ENCODE measurements at places on chromosomes 7 and 10.

DNA sequence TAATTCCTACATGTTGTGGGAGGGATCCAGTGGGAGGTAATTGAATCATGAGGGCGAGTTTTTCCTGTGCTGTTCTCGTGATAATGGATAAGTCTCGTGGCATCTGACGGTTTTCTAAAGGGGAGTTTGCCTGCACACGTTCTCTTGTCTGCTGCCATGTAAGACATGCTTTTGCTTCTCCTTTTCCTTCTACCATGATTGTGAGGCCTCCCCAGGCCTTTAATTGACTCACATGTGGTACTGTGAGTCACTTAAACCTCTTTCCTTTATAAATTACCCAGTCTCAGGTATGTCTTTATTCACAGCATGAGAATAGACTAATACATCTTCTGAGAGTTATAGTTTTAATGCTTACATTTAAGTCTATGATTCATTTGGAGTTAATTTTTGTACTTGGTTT, 22.6 kb upstream of the CPN1 start:
- no peak for DNase-seq

DNA sequence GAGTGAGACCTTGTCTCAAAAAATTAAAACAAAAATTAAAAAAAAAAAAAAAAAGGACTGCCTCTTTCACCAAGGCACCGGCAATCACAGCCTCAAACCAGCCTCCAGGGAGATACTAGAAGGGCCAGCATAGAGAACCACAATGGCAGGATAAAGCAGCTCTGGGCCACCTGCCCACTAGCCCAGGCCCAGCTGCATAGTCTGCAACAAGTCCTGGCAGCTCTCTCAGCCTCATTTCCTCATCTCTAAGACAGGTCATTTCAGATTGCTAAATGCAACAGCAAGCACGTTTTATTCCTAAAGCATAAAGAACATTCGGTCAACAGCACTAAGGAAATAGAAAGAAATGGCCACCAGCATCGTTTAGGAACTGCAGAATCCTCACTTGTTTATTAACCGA, 28.8 kb downstream of the XPNPEP1 start:
- no peak for DNase-seq

GRCh38 chr10:45811075-45811474, 36.2 kb downstream of the AGAP4 start:
- no peak for DNase-seq

DNA sequence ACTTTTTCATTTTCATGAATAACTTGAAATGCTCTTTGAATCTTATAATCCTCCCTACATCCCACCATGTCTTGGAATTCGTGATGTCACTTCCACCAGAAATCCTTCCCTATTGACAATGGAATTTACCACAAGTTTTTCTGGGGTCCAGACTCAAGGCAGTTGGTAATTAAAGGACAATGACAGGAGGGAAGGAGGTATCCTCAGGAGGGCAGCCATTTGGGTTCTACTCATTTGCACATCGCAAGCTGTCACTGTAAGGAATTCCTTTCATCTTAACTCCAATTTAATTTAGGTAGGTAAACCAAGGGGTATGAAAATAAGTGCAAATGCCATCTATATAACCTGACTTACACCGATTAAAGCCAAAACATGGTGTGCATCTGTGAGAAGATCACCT, 21.9 kb downstream of the LRRC17 start:
- no peak for DNase-seq

GRCh38 chr7:148587076-148587475, 3.5 kb upstream of the C7orf33 start:
- DNase-seq: no peak

GRCh38 chr7:46784732-46785131, 797.2 kb downstream of the TNS3 start:
- no peak for DNase-seq

DNA sequence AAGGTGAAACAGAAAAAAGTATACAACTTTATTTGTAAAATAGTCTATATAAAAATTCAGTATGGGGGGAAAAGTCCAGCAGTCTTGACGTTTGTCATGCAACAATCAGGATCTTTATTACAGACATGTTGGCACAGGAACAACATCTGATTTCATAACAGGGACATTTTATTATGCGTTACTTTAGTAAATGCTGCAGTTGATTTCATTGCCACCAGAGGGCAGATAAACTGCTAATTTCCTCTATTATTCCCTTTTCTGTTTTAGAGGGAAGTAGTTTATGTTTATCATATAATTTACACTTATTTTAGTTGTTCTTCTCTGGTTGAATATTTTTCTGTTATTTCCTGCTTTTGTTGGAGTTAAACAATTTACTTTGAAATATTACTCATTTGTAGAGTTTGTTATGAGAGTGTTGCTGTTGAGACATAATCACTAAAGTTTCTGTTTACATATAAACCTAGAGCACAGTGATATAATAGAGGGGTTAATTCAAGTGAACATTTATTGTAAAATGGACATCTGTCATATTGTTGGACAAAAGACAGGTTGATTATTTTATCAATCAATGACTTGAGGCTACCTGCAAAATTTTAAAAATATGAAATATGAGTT, 3.3 kb downstream of the PLXDC2 start:
- DNase-seq: no peak

DNA sequence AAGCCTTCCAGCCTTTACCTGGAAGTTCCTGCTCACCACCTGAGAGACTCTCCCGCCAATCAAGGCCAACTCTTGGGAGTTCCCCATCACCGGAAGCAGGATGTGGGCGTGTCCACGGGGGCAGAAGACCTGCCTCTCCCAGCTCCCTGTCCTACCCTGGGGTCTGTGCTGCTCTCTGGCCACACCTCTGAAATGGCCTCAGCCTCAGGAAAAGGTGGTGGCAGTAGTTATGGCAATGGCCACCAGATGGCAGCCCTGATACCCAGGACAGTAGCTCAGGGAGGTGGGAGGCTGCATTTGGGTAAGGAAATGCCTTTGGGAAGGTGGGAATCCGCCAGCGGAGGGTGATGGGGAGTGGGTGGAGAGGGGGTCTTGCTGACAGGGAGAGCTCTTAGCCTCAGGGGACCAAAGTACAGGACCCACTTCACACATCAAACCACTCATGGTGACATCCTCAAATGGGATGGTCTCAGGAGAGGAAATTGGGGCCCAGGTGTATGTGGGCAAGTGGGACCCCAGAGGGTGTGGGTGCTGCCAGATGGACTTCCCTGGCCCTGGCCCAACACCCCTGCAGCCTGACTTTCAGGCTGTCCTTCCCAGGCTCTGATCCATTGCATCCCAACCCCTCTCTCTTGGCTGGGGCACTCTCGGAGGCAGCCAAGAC, 33.9 kb downstream of the KAZALD1 start:
- DNase-seq: no peak

DNA sequence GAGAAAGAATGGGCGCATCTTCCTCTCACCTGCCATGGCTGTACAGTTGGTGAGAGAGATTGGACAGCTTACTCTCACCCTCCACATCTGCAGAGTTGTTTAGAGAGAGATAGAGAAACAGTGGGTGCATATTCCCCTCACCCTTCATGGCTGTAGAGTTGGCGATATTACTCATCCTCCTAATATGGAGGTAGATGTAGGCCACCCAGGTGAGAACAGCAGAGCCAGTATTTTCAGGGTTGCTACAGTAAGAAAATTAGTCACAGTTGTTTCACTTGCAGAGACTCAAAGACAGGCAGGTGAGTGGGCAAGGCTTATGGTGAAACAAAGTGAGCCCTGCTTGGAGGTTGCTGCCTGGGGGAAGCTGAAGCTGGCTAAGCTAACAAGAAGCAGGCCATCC, 65.0 kb upstream of the PFKP start:
- DNase-seq: no peak

- DNase-seq: no peak
These were observed 8.5 kb downstream of the ITPRIP start for GRCh38 chr10:104329735-104330134.

GRCh38 chr7:44981035-44981706, 2.4 kb upstream of the MYO1G start:
- DNase-seq: no peak

DNA sequence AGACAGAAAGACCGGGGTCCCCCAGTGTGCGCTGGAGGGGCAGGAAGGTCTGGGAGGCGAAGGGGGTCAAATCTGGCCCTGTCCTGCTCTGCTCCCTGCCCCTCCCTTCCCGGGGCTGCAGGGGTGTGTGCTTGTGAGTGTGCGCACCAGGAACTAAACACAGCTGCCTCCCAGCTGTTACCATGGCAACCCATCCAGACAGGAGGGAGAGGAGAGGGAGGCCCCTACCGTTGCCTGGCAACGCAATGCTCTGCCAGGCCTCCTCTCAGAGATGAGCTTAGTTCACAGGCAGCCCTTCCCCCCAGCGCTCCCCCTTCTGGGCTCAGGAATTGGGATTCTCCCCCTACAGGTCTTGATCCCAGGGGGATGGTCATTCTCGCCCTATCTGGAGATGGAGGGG, 6.1 kb downstream of the NYAP1 start:
- peak; percentile 79 for DNase-seq

DNA sequence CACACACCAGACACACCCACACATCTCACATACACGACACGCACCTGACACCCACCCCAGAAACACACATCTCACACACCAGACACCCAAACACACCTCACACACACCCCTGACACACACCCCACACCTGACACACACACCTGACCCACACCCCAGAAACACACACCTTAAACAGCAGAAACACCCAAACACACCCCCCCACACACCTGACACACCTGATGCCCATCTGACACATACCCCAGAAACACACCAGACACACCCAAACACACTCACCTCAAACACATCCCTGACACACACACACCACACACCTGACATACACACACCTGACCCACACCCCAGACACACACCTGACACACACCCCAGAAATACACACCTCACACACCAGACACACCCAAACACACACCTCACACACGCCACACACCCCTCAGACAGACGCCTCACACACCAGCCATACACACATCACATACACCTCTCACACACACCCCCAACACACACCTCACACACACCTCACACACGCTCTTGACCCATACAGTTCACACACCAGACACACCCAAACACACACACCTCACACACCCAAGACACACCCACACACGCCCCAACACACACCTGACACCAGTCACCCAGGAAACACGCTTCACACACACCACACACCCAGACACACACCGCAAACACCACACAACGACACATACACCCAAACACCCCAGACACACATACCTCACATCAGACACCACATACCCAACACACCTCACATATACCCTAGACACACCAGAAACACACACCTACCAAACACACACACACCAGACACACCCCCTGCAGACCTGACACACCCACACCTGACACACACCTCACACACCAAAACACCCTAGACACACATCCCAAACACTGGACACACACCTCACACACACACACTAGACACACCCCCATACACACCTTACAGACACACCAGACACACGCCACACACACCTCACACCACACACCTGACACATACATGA, 1.7 kb upstream of the CALY start:
- no peak for DNase-seq

DNA sequence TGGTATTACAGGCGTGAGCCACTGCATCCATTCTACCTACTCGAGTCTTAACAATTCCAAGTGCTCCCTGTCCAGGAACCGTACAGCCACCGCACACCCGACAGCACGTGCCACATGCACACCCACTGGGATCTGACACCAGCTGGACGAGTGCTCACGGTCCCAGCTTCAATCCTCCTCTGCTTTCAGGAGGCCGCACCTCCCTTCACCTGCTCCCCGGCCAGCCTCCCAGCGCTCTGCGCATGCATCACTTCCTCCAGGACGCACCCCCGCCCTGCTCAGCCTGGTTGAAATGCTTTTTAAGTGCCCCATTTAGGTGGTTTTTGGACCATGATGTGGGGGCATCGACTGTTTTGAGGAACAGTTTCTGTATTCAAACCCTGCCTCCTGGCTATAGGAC, 47.3 kb upstream of the TMEM213 start:
- no peak for DNase-seq

DNA sequence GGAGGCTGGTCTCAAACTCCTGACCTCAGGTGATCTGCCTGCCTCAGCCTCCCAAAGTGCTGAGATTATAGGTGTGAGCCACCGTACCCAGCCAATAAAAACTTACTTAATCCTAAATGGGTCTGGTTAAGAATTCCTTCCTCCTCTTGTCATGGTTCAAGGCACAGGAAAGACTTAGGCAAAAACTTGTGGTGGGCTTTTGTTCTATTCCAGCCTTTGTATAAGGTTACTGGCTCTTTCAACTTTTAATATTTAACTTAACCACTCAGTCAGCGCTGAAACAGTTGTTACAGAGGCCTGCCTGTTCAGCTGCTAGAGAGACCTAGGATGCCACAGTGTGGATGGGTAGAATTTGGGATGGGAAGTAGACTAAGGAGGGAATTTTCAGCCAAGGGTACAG, 28.1 kb upstream of the GARS1 start:
- DNase-seq: no peak

DNA sequence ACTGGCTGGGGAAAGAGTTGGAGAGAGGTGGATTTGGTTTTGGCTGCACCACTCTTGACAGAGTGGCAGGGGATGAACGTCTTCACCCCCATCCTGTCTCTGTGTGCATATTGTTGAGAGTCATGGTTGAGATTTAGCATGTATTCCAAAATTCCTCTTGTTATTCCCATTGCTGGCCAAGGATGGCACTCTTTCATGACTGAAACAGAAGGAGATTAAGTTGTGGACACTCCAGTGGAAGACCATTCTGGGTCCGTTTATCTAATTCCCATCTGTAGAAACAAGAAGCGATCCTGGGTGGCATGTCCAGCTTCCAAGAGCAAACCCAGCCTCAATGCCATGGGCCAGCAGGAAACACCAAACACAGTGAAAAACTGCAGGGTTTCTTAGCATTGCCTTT, 469.0 kb upstream of the IGFBP3 start:
- DNase-seq: no peak

DNA sequence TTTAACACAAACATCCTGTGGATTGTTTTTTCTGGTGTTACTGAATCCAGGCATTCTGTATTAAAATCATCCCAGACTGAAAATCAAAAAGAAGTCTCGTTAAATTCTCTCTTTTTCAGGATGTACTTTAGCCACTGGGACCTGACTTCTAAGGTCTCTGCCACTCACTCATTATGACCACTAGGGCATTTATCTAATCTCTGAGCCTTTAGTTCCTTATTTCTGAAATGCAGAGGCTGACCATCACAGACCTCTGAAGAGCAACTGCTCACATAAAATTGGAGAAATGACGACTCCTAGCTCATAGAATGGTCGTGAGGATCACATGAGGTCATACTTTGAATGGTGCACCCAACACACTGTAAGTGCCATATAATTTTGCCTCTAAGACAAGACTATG, 63.2 kb downstream of the KCNMA1 start:
- DNase-seq: no peak

- DNase-seq: no peak
These were observed 58.6 kb upstream of the JCAD start for GRCh38 chr10:30117812-30118501.

DNA sequence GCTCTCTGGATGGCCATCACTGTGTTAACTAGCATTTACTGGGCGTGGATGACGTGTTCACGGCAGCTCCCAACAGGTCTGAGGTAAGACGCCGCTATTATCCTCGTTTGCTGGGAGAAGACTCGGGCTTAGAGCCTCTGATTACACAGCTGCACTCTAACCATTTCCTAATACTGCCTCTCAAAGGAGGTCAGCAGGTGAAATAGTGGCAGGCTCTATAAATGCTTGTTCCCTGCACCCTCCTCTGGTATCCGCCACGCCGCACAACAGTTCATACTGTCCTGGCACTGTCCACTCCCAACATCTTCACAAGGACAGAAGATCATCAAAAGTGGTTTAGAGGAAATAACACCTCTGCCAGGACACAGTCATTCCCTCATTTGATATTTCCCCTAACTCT, 28.3 kb downstream of the HIPK2 start:
- no peak for DNase-seq

All from mesothelial cell of epicardium (in vitro differentiated cells).